ENCODE measurements at places on chromosomes 1 and 21.

GRCh38 chr1:163054181-163054591 lies 15.0 kb upstream of the RGS4 start:
- no peak for DNase-seq

GRCh38 chr1:31428436-31429221 lies 15.6 kb downstream of the SERINC2 start:
- no peak for DNase-seq

DNA sequence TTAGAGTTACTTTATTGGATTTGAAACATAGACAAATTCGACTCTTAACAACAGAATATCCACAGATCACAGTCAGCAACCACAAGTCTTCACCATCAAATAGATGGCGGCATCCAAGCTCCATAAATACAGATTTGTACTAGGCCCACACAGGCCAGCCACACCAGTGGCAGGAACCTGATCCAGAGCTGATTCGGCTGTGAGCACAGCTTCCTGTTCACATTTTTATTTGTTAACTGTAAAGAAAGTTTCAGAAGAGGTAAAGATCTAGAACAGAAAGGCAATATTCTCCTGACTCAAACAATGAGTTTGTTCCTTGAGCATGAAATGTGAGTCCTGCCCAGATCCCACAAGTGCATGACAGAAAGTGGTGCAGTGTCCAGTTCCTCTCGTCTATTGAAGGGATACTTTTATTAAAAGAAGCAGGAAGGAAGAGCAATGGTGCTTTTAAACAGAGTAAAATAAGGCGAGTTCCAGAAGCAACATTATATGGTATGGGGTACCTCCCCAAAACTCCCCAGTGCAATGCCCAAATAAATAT lies 205.8 kb downstream of the SLC45A1 start:
- DNase-seq = no peak

- no peak for DNase-seq
Measured at GRCh38 chr1:61310057-61310456, 227.7 kb downstream of the NFIA start.

- no peak for DNase-seq
Measured at GRCh38 chr1:220432408-220432807, 95.5 kb upstream of the MARK1 start.

DNA sequence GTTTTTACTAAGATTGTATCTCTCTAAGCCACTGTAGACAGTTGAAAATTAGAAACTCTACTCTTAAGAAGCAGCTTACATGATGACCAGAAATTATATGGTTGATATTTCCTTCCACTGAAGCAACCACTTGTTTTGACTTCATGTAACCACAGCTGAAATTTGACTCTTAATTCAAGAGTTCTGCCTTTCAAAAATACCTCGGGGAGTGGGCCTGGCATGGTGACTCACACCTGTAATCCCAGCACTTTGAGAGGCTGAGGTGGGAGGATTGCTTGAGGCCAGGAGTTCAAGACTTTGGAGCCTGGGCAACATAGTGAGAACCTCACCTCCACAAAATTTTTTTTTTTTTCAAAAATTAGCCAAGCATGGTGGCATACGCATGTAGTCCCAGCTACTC lies 4.3 kb downstream of the AMPD1 start:
- DNase-seq = no peak

GRCh38 chr1:89361681-89362080 lies 2.2 kb upstream of the GBP6 start:
- DNase-seq = no peak

DNA sequence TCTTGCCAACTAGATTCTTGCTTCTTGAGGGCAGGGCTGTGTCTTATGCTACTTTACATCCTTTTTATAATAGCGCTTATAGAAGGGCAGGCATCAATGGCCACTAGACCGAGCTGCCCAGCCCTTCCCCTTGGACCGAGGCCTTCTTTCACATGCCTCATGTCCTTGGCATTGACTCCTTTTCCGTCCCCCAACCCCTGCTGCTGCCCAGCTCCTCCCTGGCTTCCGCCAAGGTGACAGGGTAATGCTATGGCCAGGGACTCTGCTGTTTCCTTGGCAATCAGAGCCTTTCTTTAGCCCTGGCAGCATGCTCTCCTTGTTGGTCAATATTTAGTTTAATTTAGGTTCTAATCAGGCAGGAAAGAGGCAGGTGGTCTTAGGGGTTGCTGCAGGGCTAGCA lies 48.2 kb downstream of the DDX20 start:
- no peak for DNase-seq

DNA sequence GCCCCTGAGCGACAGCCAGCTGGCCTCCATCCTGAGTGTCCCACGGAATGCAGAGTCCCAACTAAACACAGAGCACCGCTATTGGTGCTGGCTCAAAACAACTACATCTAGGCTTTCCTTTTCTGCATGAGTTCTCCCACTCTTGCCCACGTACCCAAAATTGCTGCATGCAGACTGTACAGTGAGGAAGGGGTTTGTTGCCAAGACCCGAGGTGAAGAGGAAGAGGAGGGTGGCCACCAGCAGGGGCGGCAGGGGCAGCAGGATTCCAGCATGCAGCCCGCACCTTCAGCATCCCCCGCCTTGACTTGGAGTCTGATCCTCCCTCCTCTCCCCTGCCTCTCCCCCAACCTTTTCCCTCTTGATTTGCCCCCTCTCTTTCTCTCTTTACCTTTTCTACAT lies 8.0 kb downstream of the S100A9 start:
- no peak for DNase-seq

DNA sequence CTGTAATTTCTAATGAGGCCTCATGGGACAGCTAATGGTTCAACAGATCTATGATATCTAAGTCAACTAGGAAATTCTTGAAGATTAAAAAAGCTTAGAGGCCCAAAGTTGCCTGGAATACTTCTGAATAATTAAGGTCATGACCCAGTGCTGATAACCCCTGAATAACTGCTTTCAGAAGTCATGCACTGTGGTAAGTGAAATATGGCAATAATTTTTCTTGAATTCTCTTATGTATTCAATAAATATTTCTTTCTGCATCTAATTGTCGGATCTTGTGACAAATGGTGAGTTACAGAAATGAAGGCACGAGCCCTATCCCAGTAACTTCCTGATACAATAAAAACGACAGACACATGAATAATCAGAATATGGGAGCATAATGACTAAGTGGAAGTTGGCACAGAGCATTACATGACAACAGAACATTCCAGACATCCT lies 219.3 kb upstream of the GREM2 start:
- DNase-seq = no peak

DNA sequence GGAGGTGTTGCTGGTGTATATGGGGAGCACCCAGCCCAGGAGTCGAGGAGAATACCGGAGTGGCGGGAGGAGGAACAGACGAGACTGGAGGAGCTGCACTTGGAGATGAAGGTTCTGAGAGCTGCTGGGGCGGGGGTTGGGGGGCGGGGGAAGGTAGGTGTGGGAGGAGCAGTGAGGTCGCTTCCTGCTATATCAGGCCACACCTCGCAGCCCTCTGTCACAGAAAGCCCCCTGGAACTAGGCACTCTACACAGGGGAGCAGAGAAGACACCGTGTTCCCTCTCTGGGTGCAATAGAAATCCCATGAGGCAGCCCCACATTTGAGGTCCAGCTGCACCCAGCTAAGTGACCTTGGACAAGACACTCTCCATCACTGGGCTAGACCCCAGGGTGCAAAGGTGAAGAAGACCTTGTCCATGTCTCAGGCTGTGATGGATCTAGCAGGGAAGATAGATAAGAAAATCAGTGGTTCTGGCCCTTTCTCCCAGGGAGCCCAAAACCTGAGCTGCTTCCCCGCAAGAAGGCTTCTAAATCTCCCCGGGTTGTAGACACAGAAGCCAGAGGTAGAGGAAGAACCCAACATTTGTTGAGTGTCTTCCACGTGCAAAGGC lies 155.8 kb upstream of the EDN2 start:
- no peak for DNase-seq

DNA sequence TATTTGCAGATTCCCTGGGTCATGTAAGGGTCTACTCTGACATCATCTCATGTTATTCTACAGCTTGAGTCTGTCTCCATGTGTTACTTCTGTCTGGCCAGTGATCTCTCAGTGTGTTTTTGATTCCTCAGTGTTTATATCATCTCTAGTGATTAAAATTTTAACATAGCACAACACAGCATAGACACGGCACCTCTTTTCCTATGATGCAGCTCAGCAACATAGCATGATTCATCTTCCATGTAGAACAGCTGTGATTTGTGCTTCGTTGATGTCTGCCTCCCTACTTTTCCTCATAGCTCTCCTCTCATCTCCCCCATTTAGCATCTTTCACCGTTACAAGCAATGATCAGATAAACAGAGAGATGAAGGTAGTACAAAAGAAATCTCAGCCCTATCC lies 163.9 kb upstream of the DPT start:
- no peak for DNase-seq
